Fibroblast of skin of right biceps (primary cell): ENCODE measurements at places on chromosomes 5 and 9.

- DNase-seq = peak; percentile 57
Measured at GRCh38 chr5:179819296-179820126, 1.2 kb upstream of the SQSTM1 start.

GRCh38 chr5:1012313-1012841 lies 3.8 kb downstream of the NKD2 start:
- DNase-seq = no peak

DNA sequence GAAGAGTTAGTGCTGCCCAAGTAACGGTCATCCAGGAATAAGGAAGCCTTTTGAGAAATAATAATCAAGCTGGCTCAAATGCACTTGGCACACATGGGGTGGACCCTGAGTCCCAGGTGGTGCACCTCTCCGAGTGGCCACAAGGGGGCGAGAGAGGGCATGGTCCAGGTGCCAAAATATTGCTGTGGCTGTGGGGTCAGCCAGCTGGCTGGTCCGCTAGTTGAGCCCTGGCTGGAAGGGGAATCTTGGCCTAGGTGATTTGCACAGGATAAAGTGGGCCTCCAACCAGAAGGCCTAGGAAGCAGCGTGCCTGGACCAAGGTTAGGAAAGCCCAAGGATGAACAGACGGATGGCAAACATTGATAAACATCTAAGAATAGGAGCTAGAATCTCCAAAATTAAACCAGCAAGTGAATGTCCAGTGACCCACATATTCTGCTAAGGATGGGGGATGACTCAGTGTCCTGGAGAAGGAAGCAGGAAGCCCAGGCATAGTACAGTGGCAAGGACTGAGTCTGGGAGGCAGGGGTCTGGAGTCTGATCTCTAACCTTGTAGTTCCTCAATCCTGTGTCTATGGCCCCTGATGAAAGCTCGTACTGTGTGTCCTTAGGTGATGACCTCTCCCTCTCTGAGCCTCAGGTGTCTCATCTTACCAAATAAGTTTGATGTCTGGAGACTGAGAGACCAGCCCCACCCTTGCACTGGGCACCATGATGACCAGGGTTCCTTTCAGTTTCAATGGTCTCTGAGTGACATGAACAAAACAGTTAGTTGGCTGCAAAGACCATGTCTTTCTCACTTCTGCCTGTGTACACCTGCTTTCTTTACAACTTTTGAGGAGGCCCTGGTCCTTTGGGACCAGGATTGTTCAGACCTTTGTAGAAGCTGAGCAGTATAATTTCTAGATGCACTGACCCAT lies 19.2 kb upstream of the SHB start:
- peak; percentile 39 for DNase-seq

DNA sequence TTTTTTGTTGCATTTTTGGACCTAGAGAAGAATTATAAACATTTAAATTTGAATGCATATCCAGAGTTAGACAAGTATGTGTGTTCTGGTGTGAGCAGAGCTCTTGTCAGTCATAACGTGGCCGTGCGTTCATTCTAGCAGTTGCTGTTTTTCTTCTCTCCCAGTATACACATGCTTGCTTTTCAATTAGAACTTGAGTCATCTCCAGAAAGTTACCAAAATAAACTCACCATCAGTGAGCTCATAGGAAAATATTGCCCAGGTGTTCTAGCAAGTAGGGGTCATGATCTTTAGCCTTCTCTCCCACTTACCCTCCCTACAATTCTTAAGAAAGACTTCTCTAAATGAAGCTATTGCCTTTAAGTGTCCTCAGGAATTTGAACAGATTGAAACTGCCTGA lies 247.5 kb upstream of the TUT7 start:
- DNase-seq = peak; percentile 28

DNA sequence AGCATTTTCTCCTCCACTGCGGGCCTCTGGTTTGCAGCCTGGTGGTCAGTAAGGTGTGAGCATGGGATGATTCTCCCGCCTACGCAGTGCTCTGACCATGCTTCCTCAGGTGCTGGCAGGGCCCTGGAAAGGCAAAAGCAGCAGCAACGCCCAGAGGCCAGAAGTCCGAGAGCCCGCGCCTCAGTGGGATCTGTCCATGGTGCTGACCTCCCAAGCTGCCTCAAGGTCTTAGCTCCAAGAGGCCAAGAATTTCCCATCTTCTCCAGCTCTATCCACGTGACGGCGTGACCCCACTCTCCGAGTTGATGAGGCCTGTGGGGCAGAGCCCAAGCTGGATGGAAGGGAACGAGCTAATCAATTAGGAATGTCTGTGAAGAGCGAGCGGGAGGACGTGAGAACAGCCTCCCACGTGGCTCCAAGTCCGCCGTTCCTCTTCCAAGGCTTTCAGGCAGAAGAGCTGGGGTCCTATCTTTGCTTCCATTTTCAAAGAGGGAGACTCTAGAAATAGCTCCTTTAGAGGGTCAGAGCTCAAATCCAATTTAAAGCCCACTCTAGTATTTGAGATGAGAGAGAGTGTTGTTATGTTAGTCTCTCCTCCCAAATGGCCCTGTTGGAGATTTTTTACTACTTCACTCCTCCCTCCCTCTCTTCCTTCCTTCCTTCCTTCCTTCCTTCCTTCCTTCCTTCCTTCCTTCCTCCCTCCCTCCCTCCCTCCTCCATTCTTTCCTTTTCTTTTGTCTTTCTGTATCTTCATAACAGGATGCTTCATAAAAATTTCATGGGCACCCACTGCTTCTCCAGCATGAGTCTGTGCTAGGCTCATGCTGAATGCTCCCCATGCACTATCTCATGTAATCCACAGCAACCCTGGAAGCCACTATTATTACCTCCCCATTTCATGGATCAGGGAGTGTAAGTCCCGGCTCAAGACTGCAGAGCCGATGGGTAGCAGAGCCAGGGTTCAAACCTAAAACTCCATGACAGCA lies 69.3 kb downstream of the OLFM1 start:
- peak; percentile 28 for DNase-seq

DNA sequence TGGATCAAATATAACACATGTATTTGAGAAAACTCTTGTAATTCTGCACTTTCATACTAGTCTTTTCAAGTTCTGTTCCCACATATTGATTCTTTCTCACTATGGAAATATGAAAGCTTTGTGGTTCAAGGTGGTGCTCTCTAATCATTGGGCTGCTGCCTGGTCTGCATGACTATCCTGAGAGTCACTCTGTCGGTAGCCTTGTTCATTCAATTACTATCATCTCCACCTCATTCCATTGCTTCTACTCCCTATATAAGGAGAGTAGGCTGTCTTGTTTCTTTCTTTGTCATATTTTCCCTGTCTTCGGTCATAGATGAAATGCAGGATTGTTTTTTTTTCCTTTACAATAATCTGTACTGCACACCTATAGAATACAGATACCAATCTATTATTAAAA lies 341.4 kb upstream of the ACTBL2 start:
- peak; percentile 92 for DNase-seq

DNA sequence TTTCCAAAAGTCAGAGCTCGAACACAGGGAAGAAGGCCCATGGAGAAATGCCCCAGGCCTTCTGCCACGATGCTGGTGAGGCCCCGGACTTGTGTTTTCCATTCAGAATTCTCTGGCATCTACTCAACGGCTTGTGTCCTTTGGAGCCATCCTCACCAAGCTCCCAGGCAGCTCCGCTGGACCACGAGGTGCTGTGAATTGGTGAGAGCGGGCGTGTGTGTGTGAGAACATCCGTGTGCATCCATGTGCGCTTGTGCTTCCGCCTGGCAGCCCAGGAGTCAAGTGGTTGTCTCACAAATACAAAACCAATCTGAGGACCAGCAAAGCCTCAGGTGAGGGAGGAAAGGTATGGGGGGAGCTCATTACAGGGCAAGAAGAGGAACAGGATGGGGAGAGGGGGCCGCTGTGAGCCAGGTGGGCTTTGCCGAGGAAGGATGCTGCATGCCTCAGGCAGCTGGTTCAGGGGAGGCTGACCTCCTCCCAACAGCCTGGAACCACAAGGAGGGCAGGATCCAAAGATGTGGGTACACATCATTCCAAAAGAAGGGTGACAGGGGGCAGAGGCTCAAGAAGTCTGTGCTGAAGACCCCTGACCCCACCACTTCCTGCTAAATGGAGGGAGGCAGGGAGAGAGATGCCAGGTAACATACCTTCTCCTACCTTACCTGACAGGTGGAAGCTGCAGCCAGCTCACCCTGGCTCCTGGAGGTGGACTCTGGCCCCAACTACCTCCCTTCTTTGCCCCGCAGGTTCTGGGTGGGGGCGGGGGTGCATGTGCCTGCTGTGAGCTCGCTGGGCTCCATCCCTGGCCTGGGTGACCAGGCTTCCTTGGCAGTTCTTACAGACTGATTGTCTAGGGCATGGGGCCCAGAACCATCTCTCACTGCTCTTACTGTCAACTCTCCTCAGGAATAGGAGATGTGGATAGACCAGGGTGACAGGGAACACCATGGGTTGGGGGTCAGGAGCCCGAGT lies 196.3 kb downstream of the PAX5 start:
- DNase-seq = no peak

- peak; percentile 45 for DNase-seq
Measured at GRCh38 chr5:143222287-143223231, 180.9 kb downstream of the NR3C1 start.

DNA sequence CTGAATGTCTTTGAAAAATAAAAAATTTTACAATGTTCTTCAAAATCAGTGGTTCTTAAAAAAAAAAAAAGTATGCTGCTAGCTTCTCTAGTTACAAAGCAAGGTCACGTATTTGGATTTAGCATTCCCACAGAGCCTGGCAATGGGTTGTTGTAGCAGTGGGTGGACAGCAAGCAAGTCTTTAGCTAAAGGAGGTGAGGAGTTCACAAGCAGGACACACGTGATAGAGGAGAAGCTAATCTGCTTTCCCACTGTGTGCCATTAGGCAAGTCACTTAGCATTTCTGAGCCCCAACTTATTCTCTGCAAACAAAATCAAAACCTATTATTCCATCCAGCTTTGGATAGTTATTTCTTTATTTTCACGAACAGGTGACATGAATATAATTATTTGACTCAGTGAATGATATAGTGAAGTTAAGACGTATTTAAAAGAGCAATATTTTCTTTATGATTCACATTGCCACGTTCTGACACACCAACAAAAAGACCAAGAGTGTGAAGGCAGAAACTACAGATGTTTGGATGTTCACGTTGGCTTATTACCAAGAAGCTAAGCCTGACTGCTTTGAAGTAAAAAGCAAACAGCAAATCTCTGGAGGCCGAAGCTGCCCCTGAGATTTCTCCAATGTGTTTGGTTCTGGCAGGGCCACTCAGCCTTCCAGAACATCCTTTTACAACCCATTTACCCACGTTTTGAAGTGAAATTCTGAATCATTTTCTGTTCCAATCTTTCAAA lies 612.1 kb upstream of the CDH6 start:
- DNase-seq = no peak

- DNase-seq = no peak
Measured at GRCh38 chr5:157214861-157215513, 34.3 kb downstream of the ITK start.

- no peak for DNase-seq
Measured at GRCh38 chr5:57509501-57510260, 27.1 kb upstream of the ACTBL2 start.

- DNase-seq = no peak
Measured at GRCh38 chr5:127176769-127177168, 103.5 kb upstream of the C5orf63 start.

- no peak for DNase-seq
Measured at GRCh38 chr5:418162-419121, 24.5 kb upstream of the EXOC3 start.

GRCh38 chr5:177232761-177233160 lies 70.8 kb downstream of the RAB24 start:
- DNase-seq = peak; percentile 82

DNA sequence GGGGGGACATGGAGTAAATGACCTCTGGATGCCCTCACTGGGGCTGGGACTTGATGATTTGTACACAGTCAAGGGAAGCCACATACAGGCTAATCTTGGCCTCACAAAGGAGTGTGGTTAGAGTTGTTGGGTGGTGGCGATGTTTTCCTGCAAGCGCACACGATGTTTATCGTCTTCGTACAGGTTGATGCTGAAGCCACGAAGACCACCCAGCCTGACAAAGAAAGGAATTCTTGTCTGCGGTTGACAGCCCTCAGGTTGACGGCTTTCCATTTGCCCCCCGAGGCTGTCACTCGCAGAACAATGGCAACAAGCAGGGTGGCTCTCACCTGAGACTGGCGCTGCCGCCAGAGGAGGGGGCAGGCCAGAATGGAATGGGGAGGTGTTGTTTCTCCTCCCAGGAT lies 14.1 kb upstream of the XPA start:
- DNase-seq = no peak

- DNase-seq = peak; percentile 65
Measured at GRCh38 chr5:65327582-65327981, 154.1 kb downstream of the ADAMTS6 start.

- no peak for DNase-seq
Measured at GRCh38 chr5:143188083-143188482, 215.4 kb downstream of the NR3C1 start.
